Germinal center (tissue), 1 donor: ENCODE measurements at places on chromosomes 2 and 18.
A peak's percentile ranks its signal among the peaks of the same experiment; 100 is the strongest.

DNA sequence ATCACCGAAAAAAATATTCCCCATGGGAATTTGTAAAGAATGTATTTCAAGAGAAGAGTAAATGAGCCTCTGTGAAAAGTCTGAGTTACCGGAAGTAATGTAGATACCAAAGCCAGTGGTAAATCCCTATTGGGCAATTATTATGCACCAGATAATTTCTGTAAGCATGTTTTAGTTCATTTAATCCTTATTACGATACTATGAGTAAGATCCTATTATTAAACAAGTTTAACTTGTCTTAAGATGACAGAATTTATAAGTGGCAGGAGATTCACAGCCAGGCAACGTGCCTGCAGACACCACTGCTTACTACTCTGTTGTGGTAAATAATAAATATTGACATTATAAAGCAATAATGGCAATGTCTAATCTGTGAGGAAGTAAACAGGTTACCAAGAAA is 280.8 kb upstream of the RGPD4 start:
- DNase-seq = no peak

GRCh38 chr2:173427887-173428668 is 73.4 kb downstream of the CDCA7 start:
- DNase-seq = no peak

GRCh38 chr2:221308507-221309066 is 263.5 kb downstream of the EPHA4 start:
- DNase-seq = no peak

DNA sequence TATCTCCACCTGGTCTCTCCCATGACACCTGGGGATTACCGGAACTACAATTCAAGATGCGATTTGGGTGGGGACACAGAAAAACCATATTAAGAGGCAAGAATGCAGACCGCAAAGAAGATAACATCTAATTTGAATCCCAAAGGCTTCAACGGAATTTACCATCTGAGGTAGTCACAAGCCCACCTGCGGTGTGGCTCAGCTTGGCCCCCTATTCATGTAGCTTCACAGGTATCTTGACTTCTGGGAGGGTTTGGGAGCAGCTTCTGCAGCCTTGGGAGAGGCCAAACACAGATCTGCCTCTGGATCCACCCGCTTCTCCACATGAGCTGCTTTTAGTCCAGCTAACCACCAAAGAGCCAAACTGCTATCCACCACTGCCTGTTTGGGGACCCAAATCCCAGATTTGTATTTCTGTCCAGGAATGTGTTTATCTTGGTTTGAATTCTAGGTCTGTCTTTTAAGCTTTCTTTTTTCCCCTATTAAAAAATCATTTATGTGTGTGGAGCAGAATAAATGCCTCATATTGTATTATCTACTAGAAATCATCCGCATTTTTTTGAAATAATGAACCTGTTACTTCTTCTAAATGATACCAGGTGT is 247.6 kb downstream of the DLGAP1 start:
- DNase-seq = no peak

DNA sequence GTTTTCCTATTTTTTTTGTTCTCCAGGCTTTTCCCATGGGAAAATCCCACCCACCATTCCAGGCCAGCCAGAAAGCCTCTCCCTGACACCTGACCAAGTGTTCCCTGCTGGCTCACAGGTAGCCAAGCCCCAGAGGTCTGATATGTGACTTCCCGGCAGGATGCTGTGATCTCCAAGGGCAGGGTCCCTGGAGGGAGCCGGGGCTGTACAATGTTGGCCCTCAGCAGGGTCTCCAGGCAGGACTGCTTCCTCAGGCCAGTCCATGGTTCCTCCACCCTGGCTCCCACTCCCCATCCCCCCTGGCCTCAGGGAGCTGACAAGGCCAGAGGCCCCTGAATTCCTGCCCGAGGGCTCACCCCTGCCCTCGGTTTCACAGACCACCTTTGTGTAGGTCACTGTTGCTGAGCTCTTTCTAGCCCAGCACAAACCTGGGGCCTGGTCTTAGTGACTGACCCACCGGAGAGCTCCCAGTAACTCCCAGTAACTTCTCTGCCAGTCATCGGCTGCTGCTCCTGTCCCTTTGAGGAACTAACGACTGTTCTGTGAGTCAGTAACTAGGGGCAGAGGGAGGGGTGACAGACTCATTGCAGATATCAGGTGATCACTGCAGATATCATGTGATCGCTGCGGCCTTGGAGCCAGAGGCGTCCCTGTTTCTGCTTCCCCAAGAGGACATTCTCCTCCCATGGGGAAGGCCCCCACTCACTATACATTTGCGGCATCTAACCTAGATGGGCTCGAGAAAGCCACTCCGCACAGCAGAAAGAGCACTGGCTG is 38.7 kb downstream of the SDC1 start:
- DNase-seq = no peak

DNA sequence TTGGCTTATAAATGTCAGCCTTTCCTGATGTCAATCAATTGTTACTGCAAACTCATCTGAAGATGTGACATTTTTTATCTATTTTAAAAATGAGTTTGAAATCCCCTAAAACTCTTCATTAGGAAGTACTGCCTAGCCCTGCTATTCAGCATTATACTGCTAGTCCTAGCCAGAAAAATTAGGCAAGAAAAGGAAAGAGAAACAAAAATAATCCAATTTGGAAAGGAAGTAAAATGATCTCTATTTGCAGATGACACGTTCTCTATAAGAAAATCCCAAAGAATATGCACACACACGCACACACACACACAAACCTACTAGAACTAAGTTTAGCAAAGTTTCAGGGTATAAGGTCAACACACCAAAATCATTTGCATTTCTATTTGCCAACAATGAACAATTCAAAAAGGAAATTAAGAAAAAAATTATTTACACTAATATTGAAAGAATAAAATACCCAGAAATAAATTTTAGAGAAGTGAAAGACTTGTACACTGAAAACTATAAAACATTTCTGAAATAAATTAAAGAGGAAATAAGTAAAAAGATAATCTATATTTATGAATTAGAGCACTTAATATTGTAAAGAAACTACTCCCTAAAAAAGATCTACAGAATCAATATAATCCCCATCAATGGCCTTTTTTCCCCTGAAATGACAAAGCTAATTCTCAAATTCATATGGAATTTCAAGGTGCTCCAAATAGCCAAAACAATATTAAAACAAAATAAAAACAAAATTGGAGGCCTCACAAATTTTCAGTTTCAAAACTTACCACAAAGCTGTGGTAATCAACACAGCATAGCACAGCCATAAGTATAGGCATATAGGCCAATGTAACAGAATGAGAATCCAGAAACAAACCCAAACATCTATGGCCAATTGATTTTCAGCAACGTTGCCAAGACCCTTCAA is 433.7 kb upstream of the TRIB2 start:
- DNase-seq = no peak

DNA sequence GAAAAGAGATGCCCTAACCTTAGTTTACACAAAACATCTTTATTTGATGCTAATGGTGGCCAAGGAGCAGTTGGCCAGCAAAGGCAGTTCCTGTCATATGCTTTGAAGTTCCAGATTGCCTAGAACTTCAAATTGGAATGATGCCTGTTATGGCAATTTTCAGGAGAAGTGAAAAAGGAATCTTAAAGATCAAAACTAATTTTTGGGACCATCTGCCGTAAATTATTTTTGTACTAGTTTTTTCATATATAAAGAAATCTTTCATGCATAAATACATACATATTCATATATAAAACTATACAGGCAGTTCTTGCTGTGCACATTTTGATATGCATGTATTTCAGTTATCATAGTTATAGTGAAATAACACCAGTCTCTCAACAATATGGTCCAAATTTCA is 1185.6 kb upstream of the FAM98A start:
- DNase-seq = no peak

GRCh38 chr2:42762155-42762554 is 1.8 kb downstream of the OXER1 start:
- DNase-seq = no peak

- DNase-seq = no peak
Observed at GRCh38 chr18:22284581-22285360, 115.4 kb downstream of the GATA6 start.

- peak; percentile 78 for DNase-seq
Observed at GRCh38 chr2:39778775-39779340, at the start of gene THUMPD2. Gene THUMPD2, minus strand, starts transcription at chr2:39779258. Its CDS starts 19 bp downstream, at chr2:39779239.

DNA sequence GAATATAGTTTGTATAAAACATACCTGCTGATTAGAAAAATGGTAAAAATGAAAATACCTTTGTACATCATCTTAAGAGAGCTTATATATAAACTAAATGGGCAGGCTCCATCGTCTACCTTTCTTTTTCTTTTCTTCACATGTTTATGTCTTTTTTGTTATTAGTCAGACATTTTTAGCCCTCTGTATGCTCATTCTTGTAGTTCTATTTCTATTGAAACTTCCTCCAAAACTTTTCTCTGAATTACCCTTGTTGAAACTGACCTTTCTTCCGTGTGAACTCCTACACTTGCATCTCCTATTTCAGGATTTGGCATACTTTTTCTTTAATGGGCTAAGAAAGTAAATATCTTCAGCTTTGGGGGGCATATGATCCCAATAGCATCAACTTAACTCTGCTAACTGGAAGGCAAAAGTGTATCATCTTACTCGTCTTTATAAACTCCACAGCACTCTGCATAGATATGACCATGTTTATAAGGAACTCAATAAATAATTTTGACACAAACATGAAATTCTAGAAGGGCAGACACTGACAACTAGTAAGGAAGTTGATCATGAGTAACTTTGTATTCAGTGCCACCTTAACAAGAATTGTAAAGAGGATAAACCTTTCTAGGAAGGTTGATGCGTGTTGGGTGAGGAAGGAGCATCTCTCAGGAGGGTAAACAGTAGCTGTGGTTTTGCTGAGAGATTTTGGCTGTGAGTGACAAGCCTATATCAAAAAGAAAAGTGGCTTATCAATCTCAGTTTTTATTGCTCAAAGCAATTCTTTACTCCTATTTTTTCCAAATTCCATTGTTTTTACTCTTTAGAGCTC is 127.6 kb downstream of the PIK3C3 start:
- no peak for DNase-seq

DNA sequence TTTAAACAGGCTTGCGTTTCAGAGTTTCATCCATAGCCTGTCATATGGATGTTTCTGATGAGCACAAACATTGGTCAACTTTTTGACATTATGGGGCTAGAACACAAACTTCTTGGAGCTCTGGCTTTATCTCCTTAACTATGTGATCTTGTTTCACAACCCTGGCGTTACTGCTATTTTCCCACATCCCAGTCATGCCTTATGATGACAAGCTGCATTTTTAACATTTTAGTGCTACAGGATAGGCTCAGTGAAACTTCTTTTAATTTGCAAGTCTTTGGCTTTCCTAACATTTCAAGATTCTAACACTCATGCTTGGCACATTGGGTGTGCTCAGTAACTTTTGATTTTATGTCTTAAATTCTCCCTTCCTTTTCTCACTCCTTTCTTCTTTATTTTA is 21.0 kb upstream of the PDE1A start:
- DNase-seq = no peak

DNA sequence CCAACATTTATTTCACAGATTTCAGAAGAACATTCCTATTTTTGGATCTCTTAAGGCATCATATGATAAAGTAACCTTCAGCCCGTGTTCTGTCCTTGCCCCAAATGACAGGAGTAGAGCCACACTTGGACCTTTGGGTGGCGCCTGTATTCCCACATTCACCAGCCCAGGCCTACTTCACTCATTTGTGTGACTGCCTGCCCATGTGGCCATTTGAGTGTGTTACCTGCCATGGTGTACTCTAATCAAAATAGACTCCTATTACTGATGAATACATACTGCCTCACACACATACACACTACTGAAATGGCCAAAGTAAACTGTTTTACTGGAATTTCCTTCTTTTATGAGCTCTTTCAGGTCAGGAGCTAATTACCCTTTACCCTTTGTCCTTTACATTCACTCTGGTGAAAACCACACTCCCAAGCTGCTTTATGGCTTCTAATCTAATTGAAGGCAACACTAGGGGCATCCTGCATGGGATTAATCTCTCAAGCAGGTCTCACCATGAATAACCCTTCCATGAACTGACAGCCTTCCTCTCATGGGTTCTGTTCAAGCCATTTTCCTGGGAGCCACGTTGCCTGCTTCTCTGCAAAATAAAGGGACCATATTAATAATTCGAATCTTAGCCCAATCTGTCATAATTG is 271.0 kb upstream of the GALNT5 start:
- DNase-seq = no peak

DNA sequence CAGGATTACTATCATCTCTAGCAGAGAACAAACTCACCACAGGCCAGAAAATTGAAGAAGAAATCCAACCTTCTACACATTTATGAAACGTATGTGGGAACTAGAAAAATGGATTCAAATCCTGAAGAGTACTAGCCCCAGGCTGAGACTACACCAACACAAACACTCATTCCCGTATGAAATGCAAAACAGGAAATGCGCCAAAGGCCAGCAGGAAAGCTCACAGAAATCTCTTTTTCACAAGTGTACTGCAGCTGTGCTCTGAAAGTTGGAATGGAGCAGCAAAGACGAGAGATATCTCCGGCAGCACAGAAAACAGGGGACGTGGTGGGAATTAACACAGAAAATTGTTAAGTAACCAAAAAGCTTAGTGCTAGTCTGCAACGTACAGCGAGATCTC is 913.5 kb downstream of the TDRD15 start:
- DNase-seq = no peak
